ENCODE measurements at places on chromosomes 5 and 9.

DNA sequence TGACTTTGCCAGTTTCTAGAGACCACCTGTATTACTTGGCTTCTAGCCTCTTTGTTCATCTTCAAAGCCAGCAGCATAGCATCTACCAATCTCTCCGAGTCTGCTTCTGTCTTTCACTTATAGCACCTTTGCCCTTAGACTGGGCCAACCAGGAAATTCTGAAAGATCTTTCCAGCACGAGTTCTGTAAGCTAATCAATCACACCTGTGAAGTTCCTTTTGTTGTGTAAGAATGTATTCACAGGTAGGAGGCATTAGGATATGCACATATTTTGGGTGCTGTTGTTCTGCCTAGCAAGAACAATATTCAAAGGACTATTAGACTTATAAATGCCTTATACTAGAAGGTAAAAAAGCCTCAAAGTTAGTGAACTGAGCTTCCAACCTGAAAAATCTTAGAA lies 232.1 kb downstream of the CDH12 start:
- no peak for DNase-seq

DNA sequence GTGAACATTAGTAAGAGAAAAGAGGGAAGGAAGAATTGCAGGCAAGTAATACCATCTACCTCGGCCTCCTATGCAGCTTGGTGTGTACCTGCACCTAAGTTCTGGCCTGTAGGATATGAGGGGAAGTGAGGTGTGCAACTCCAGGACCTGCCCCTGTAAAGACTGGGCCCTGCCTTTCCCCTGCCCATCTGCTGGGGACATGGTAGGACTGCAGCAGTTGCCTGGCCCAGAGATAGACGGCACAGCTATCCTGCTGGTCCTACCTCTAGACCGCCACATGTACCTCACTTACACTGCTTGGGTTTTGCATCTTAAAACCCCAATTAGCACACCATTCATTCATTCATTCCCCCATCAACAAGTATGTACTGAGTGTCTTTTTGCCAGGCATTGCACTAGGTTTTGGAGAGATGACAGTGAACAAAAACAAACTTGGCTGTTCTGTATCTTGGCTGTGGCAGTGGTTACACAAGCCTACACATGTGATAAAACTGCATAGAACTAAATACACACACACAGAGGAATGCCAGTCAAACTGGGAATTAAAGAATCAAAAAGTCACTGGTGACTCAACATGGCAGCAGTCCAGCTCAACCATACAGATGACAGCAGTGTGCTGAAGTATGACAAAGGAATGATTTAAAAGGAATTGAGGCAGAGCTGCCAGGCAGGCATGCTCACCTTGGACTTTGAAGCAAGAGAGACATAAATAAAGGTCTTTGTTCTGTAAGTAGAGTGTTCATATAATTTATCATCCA lies 23.3 kb upstream of the MGAT1 start:
- no peak for DNase-seq

DNA sequence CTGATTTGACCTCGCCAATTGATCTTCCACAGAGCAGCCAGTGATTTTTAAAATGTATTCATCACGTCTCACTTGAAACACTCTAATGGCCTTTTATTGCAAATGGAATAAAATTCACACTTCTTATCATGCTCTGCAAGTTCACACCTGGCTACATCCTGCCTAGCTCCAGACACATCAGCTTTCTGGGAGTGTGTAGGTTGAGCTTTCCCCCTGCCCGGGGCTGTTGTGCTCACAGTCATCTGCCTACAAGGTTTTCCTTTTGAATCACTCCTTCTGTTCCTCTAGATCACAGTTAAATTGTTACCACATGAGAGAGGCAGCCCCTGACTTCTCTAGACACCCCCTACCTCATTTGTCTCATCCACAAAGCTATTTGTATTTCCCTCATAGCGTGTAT lies 674.5 kb downstream of the PRELID2 start:
- no peak for DNase-seq

DNA sequence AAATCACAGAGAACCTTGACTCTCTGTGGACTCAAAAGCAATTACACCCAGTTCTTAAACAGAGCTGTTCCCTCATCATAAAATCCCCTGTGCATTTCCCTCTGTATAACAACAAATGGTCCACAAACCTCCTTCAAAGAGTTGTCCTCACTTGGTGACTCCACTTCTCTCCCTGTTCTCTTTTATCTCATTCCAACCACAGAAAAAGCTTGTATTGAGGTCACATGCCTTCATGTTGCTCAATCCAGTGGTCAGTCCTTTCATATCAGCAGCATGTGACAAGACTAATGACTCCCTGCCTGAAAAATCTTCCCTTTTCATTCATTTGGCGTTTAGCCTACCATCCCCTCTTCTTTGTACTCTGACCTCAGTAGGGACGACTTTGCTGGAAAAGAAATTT lies 158.0 kb downstream of the DEPDC1B start:
- DNase-seq: no peak

DNA sequence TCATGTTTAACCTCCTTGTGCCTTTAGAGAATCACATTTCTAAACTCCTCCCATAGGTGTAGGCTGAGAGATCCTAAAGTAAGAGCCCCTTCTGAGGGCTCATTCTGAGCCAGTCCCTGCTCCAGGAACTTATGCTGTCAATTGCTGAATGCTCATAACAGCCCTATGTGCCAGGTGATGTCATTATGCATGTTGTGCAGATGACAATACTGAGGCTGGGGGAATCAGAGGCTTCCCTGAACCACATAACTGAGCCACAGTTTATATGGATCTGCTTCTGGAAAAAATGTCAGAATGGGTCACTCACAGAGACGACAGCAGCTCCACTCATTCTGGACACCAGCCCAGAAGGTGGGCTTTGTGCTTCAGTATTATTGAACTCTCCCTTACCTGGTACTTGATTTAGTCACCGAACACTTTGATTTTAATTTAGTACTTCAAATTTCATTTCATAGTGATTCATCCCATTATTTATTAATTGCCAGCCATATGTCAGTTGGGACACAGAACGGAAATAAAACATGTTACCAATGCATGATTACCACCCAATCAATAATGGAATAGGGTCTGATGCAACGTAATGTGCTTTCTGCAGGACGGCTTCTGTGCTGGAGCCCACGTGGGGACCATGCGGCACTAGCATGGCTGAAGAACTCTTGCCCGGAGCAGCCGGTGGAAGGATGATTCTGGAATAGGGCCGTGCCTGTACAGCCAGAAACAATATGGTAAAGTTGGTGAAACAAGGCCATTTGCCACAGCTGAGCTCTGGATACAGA lies 406.3 kb downstream of the IRX1 start:
- DNase-seq: no peak

GRCh38 chr9:82467436-82467835 lies 478.9 kb downstream of the SPATA31D1 start:
- no peak for DNase-seq

DNA sequence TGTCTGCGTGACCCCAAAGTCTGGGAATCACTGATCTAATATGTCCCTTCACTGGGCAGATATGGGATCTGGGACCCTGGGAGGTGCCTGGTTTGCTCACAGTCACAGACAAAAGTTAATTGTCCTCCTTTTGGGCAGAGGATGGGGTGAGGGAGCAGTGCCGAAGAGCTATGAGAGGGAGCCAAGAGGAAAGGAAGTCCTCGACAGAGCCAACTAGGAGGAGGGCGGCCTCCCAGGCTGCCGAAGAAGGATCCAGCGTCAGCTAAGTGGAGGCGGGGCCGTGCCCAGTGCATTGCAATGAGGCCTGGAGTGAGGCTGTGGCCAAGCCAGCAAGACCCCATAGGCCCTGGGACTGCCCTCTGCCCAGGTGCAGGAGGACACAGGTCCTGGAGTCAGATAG lies 11.4 kb downstream of the AIF1L start:
- no peak for DNase-seq

DNA sequence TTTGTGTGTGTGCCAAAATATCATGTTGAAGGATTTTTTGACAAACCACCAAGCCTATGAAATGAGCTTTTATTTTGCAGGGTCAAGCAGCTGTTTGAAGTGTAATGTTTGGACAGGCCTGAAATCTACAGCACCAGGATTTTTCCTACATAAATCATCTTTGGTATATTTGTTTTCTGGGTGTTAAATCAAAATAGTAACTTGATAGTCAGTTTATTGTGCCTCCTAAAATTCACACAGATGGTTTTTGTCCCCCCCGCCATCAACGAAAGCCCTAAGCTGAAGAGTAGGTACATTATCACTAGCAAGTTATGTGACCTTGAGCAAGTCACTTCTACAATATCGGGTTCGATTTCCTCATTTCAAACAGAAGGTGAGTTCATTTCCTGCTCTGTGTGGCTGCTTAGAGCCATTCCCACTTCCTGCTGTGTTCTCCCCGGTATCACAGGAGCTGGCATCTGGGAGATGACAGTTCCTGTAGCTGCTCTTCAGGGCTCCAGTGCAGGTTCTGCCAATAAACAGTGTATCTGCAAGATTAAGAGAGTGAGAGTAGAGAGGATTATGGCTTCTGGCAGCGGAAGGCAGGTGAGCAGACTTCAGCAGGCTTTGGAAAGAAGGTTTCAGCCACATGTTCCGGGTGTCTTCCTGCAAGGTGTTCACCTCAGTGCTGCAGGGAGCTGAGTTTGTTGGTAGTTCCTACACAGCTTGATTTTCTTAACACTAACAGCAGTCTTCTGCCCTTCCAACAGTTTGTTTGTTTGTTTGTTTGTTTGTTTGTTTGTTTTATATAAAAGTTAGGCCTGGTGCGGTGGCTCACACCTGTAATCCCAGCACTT lies 48.4 kb upstream of the GNE start:
- DNase-seq: no peak

GRCh38 chr9:5582835-5583195 lies 46.1 kb upstream of the RIC1 start:
- no peak for DNase-seq

DNA sequence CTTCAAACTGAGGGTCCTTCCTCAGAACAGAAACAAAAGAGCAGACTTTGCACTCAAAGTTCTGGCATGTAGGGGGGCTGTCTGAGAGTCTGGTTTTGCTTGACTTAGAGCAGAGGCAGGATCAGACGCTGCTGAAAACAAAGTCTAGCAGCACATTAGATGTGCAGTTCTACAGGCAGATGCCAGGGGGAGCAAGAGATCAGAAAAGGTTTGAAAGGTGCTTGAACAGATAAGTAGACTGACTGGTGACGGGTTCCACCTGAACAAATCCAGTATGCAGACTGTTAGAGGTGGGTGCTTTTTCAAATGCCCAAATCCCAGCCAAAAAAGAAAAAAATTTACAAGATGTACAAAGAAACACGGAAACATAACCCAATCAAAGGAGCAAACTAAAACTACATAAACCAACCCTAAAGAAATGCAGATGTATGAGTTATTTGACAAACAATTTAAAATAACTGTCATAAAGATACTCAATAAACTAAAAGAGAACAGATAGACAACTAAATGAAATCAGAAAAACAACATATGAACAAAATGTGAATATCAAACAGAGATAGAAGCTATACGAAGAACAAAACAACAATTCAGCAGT lies 194.7 kb upstream of the FREM1 start:
- DNase-seq: no peak

DNA sequence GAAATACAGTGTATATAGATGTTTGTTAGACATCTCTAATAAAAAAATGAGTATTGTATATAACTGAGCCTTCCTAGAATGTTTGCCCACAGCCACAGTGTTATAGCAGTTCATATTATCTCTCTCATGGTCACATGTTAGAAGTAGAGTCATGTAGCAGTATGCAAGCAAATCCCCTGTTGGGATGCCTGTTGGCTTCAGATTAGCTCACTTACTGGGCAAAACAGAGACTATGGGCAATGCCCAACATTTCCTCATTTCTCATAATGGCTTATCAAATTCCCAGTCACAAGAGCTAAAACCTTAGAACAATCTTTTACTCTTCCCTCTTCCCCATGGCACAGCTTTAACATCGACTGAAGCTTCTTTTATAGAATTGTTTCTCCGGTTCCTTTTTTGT lies 27.0 kb upstream of the PDCD1LG2 start:
- DNase-seq: no peak

GRCh38 chr5:141783005-141783946 lies 94.9 kb downstream of the PCDH1 start:
- no peak for DNase-seq

DNA sequence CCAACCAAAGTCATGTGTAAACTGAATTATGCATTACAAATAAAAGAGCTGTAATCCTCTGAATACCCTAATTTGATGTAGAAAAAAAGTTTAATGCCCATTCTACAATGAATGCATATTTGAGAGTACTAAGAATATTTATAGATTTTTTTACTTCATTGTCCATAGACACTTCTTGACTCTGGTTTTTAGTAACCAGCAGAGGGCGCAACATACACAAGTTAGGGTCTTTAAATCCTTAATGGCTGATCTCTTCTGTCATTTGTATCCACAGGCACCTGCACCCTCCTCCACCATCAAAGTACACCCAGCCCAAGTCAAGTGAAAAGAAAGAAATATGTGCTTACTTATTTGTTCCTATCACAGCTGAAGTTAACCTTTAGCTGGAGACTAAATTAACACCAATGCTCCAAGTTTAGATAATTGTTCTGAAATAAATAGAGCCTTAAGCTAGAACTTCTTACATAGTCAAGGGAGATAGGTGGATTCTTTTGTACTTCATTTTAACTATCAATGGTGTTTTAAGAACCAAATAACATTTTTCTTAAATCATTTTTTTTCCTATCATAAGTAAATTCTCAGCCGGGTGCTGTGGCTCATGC lies 524.2 kb upstream of the DAB2 start:
- DNase-seq: peak; percentile 35

DNA sequence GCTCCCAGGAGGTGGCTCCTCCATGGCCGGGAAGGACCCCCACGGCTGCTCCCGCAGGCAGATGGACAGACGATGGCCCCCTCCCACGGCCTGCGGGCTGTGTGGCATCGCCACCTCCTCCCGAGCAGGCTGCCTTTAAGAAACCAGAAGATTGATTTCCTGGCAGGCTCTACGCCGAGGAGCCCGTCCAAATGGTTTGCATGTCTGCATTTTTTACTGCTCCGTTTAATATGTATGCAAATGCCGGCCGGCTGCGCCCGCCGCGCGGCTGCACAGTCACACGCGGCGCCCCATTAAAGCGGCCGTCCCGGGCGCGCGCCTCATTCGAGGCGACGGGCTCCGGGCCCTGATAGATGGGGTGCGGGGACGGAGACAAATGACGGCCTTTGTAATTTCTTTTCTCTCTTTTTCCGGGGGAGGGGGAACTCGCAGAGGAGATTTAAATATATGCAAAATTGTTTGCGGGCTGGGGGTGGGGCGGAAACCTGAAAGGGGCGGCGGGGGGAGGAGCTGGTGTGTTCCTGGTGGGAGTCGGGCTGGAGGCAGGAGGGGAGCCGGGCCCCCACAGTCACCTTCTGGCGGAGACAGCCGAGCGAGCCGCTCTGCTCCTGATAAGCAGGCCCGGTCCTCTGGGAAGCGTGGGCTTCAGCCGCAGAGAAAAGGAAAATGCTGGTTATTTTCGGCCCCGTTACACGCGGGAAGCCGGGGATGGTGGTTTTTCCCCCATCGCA lies 158.7 kb upstream of the IER5L start:
- DNase-seq: peak; percentile 87

GRCh38 chr5:27010646-27011045 lies 27.7 kb downstream of the CDH9 start:
- no peak for DNase-seq

GRCh38 chr5:2007496-2007877 lies 124.8 kb upstream of the IRX4 start:
- no peak for DNase-seq

GRCh38 chr9:34606905-34607304 lies 5.0 kb downstream of the RPP25L start:
- DNase-seq: no peak
